ENCODE measurements at places on chromosomes 7 and 10.

DNA sequence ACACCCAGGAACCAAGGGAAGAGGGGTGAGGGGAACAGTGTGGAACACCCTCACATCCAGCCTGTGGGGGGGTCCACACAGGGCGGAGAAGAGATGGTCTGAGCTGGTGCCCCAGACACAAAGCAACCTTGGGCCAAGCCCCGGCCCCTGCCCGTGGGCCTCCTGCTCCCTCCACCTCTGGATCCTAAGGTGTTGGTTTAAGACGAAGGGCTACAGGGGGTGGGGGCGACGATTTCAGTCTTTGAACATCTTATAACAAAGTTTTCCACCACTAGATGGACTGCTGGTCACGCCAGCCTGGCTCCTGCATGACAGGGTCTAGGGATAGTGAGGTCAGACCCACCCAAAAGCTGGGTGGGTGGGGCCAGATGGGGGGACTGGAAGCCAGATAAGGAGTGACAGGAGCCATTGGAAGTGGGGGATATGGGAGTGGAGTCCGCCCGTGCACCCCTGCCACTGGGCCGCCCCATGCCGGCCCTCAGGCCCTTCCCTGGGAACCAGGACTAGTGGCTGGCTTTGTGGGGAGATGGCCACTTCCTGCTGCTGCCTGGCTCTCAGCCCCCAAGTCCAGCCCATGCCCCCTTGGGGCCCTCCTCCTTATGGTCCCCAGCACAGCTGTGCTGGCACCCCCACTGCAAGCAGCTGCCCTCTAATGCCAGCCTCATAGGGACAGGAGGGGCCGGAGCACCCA, 98.4 kb downstream of the RGS10 start:
- peaks cover 14% of the 10 kb centered on the region for H3K36me3 ChIP-seq
- no peak for DNase-seq
- peaks cover 14% of the 10 kb centered on the region for H3K4me1 ChIP-seq
- no peaks in the 10 kb centered on the region for H3K27me3 ChIP-seq
- H3K27ac ChIP-seq, result no peak overlapping the region
- no peak overlapping the region for H3K4me3 ChIP-seq

DNA sequence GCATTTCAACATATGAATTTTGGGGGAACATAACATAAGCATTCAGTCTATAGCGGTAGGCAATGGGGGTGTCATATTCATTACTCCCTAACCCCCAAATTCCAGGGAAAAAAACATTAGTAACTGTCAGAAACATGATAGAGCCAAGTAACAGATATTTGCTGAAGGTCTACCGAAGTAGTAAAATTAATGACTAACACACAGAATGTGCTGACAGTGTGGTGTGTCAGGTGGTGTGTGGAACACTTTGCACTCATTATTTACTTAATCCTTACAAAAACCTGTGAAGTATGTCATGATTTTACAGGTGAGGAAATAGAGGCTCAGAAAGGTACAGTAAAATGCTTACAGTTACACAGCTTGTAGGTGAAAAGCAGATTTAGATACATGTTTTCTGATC, 85.4 kb upstream of the RHOBTB1 start:
- H3K4me3 ChIP-seq, result no peak overlapping the region
- DNase-seq, result no peak
- no peaks in the 10 kb centered on the region for H3K4me1 ChIP-seq

DNA sequence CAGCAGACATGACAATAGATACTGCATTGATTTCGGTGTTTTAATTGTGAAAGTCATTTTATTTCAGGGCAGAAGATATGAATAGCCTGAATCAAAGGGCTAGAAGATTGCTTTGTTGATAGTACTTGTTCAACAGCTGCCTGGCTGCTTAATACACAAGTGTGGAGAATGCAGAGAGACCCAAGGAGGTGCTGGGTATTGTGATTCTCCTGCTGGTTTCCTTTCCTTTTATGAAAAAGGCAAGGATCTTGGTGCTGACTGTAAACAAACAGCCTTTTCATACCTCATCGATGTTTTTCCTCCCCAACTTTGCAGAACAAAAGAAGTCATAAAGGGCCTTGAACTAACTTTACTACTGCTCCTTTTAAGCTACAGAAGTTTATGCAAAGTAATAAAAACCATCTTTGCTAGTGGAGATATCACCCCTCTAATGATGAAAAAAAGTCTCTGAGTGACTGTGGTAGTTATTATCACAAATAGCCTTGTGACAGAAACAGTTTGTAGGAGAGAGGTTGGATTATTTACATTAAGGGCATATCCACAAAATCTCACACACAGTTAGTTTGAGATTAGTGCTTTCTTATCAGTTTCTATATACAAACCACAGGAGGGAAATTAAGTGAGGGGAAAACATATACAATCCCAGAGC, 800.0 kb downstream of the LRMDA start:
- no peak overlapping the region for H3K4me3 ChIP-seq
- H3K4me1 ChIP-seq, result no peaks in the 10 kb centered on the region
- no peak for DNase-seq
- no peaks in the 10 kb centered on the region for H3K27me3 ChIP-seq
- no peaks in the 10 kb centered on the region for H3K36me3 ChIP-seq
- no peak overlapping the region for H3K27ac ChIP-seq

DNA sequence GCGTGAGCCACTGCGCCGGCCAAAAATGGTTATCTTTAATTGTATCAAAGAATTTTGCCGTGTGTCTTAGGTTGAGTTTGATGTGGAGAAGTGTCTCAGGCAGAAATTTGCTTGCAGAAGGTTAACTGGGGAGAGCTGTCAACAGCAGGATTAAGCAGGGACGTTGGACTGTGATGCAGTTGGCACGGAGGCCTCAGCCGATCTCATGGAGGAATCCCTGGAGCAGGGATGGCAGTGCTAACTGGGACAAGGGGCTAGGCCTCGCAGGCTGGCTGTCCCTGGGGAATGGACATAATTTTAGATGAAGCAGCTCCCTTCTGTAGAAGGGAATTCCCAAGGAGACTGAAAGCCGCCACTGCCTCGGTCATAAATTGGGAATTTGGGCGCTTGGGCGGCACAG, 12.3 kb upstream of the KIF5B start:
- H3K4me1 ChIP-seq, result no peaks in the 10 kb centered on the region
- no peak overlapping the region for H3K4me3 ChIP-seq
- no peak overlapping the region for H3K27ac ChIP-seq
- no peak for DNase-seq

- H3K27me3 ChIP-seq, result peaks cover 13% of the 10 kb centered on the region
- no peak overlapping the region for H3K4me3 ChIP-seq
- H3K4me1 ChIP-seq, result no peaks in the 10 kb centered on the region
- DNase-seq, result no peak
Observed at GRCh38 chr10:89553064-89553734, 17.8 kb upstream of the SLC16A12 start.
